ENCODE measurements at places on chromosomes 6 and 20.

DNA sequence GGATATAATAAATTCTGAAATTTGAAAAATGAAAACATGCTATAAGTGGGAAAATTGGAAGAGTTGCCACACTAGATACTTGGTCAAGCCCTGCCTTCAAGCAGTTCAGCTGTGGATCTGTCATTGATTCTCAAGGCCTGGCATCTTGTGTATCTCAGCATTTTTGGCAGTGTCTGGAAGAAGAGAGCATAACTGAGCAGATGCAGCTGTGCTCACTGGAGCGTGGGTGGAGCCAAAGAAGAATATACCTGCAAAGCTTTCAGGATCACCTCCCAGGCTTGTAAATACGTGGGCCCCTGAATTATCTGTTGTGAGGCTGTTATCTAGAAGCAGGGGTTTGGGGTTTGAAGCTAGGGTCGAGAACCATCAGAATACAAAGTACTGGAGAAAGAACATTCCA lies 31.3 kb upstream of the CHD6 start:
- no peak for DNase-seq

- peak; percentile 22 for DNase-seq
Measured at GRCh38 chr6:103675807-103676406, 1183.8 kb downstream of the HACE1 start.

DNA sequence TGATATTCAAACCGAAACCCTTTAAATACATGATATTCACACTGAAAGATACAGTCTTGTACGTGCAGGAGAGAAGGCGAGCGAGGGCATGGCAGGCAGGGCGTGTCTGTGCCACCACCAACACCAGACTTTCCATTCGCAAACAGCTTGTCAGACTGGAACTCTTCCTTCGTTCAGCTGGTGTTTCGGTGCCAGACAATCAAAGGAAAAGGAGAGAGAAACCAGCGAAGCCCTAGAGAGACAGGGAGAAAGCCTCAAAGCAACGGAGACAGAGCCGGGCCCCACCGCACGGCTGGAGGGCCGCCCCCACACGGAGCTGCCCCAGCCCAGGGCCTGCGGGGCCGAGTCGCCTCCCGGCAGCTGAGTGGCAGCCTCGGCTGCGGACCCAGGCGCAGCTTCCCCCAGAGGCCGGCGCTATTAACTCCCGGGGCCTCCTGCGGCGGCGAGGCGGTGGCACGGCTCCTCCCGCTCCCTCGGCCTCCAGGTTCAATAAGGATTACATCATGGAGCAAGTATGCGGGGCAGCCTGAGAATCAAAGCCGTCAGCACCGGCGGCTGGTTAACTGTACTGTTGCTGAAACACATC lies 32.1 kb upstream of the NR2E1 start:
- DNase-seq, result peak; percentile 78

GRCh38 chr20:52268184-52268749 lies 76.7 kb upstream of the ZFP64 start:
- no peak for DNase-seq

DNA sequence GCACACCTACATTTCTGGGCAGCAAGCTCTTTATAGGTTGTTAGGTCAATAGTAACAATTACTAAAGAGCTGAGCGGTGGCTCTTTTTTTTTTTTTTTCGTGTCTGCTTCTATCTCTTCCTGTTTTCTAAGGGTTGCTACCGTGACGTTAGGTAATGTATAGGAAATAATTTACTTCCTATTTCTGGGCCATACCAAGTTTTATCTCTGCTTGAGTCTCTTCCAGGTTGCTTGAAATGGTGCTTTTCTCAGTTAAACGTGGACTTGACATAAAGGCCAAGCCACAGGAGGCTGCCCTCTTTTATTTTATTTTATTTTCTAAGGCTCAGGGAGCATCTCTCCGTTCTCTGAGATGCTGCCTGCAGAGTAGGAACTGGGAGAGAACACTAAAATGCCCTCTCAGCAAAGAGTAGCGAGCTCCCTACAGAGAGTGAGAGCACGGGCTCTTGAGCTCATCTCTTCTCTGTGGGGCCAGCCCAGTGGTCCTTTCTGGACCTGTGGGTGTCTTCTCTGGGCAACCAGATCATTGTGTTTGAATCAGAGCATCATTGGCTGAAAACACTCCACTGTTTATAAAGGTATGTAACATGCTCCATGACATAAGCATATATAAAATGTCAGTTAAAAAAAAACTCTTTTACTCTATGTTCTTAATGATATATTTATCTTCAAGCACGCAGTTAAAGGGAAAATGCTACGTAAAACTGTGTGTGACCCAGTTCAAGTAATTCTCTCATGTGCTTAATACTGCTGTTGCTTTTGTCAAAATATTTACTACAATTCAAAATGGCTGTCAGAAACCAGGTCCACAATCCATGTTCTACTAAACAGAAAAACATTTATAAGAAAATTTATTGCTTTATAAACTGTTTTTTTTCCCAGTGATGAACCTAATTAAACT lies at the start of gene ZNF831:
Gene ZNF831 (plus strand): TSS at position 191 of the 900 bp plus-strand sequence. CDS start 27,199 bp downstream, outside the sequence.
- no peak for DNase-seq

- peak; percentile 82 for DNase-seq
Measured at GRCh38 chr20:62875419-62876361, 14.1 kb upstream of the TCFL5 start.

GRCh38 chr20:47118206-47118605 lies 223.6 kb downstream of the EYA2 start:
- DNase-seq, result no peak

GRCh38 chr6:40888456-40888990 lies 150.5 kb downstream of the UNC5CL start:
- no peak for DNase-seq

DNA sequence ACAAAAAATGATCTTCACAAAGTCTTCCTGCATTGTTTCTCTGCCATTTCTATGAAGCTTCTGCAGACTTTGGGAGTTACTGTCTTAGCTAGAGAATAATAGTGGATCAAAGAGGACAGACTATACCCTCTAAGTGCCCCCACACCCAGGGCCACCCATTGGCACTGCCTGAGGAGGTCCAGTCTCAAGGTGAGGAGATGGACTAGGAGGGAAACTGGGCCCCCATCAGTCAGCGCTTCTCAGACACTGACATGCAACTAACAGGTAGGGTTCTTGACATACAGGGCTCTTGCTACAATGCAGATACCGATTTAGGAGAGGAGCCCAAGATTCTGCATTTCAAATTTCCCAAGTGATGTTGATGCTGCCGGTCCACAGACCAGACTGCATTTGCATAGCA lies 24.3 kb downstream of the PCNA start:
- DNase-seq, result no peak

GRCh38 chr6:126672649-126673048 lies 332.7 kb downstream of the CENPW start:
- no peak for DNase-seq

DNA sequence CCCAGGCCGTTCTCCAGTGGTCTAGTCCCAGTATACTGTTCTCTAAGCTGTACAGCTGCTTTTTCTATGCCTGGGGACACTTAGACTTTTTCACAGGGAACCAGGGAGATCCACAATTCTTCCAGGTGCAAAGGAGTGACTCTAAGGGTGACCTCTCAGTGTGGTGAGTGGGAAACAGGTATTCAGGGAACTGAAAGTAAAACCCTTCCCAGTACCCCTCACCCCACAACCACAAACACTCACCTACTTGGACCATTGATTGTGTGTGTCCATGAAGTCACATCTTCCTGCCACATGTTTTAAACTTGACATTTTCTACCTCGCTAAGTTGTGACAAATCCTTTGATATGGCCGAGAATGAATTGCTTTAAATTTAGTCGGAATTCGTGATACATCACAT lies 183.6 kb downstream of the CLIC5 start:
- no peak for DNase-seq

DNA sequence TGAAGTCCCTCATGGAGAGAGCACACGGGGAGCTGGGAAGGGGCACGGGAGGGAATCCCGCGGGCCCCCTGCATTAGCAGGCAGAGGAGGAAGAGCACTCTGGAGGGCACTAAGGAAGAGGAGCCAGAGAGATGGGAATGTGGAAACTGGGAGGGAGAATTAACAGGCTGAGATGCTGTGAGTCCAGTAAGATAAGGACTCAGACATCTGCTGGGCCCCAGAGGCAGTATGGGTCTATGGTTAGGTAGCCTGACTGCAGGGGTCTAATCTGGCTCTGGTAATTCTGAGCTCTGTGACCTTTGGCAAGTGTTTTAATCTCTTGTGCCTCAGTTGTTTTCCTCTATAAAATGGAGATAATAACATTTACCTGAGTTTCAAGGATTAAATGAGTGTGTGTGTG lies 15.7 kb upstream of the SRSF3 start:
- DNase-seq, result no peak

DNA sequence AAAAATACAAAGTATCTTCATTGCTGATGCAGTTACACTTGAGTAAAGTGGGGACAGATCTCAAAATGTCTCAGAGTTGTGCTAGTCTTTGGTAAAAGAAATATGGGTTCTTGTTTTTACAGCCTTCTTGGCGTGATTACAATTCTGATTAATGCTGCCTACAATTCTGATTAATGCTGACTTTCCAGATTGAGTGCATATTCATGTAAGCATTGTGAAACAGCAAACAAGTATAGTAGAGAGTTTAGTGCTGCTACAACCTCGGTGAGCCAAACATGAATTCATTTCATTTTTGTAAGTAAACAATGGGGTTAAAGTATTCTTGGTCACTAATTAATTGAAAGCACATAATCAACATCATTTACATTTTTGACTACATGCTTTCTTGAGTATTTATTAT lies at the start of gene DEFB113:
Gene DEFB113 (minus strand): TSS at position 21 of the 400 bp plus-strand sequence. CDS start 0 bp downstream, at position 21.
- DNase-seq, result no peak

DNA sequence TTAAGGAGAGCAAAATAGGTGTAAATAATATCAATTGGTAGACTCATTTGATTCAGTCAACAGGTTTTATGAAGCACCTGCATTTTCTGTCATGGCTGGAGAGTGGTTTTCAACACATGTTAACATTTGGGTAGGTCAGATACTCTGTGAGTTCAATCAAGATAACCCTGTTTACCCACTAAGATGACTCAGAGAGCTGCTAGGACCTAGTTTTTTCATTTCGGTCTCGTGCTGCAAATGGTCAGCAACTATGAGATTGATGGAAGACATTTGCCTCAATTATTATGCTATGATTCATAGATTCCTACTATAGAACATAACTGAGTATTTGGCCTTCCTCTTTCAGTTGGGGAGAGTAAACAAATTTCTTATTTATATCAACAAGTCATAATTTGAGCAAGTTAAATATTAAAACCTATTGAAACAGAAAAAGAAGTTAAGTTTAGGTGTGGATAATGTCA lies 391.4 kb upstream of the CITED2 start:
- DNase-seq, result peak; percentile 31

- no peak for DNase-seq
Measured at GRCh38 chr6:114106020-114106419, 135.1 kb upstream of the HDAC2 start.

DNA sequence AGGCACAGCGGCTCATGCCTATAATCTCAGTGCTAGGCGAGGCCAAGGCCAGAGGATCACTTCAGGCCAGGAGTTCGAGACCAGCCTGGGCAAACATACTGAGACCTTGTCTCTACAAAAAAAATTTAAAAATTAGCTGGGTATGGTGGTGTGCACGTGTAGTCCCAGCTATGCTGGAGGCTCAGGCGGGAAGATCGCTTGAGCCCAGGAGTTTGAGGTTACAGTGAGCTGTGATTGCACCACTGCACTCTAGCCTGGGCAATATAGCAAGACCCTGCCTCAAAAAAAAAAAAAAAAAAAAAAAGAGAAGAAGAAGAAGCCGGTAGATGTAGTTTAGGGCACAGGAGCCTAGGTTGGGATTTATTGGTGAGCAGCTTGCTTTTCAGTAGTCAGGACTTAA lies 20.7 kb downstream of the MTHFD1L start:
- DNase-seq, result no peak

- no peak for DNase-seq
Measured at GRCh38 chr20:4021906-4022305, 6.5 kb upstream of the RNF24 start.

DNA sequence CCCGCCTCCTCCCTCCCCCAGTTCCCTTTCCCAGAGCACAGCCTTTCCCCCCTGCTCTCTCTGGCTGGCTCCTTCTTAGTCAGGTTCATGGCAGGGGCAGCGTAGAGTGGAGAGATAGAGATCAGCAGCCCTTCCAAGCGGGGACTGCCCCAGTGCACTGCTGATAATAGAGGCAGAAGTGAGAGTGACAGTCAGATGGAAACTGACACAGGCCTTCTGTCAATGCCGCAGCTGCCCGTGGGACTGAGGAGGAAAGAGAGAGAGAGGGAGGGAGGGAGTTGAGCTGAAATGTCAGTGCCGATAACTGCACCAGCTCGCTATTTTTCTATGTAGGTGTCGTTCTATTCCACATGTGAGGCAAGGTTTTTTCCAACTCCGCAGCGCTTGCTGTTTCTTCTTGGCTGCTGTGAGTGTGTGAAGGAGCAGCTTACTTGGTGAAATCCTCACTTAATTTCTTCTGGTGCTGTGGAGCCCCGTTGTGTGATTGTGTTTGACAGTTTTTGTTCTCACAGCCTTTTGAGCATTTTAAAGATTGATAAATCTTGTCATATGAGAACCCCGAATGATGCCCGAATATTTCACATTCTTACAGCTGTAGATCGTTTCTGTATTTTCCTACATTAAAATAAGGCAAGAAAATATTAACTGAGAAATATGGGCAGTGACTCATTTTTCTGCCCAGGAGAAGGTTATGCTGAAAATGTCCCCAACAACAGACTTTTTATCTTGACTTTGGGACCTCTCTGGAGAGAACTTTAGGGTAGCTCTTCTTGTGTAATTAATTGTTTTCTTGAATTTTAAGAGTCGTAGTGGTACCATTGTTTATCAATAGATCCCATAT lies 386.4 kb upstream of the MMS22L start:
- no peak for DNase-seq

DNA sequence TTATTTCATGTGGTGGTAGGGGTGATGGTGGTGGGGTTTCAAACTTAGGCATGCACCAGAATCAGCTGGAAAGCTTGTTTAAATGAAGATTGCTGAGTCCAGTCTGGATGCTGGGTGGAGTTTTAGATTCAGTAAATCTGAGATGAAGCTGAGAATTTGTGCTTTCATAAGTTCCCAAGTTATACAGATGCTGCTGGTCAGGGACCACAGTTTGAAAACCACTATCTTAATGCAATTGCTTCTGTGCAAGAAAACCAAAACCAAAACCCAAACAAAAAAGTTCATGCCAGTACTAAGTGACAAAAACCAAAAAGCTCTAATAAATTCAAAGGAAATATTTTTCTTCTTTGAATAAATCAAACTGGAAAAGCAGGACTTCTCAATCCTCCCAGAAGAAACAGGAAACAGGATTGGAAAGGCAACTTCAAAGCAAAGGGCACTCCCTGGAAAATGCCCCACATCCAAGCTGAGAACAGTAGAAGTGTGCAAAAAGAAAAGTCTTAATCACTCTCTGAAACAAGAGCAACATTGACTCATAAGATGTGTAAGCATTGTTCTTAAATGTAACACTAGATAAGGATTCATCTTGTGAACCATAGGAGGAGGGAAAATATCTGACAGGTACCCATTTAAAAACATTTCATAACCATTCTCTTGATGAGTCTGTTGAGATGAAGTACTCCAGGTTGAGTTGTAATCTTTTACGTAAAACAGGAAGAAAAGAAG lies 481.5 kb upstream of the HSF2 start:
- no peak for DNase-seq

GRCh38 chr6:75402296-75402695 lies 91.3 kb downstream of the FILIP1 start:
- peak; percentile 47 for DNase-seq

- no peak for DNase-seq
Measured at GRCh38 chr20:21127201-21127981, 1.5 kb downstream of the KIZ start.
